NCI-H1417 (cell line): ENCODE measurements at places on chromosomes 11 and 22.

DNA sequence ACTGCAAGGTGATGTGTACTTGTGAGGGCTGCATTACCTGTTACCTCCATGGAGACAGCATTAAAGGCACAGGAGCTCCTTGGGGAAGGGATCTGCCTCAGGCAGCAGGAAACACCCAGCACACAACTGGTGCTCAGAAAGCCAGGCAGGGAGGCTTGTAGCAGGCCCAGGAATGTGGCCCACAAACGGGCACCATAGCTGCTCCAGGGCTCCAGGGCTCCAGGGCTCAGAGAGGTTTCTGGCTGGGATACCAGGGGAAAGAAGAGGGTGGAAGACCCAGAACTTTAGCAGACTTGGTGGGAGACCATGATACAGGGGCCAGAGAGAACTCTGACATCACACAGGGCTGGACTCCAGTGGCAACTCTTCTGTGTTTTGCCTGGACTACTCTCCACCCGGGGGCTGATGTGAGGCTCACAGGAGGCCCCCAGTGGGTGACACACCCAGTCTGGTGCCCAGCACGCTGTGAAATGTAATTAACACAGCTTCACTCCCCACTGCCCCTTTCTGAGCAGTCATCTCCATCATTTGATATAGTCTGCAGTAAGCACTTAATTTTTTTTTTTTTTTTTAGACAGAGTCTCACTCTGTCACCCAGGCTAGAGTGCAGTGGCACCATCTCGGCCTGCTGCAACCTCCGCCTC is 14.7 kb upstream of the SULT4A1 start:
- no peak for DNase-seq

DNA sequence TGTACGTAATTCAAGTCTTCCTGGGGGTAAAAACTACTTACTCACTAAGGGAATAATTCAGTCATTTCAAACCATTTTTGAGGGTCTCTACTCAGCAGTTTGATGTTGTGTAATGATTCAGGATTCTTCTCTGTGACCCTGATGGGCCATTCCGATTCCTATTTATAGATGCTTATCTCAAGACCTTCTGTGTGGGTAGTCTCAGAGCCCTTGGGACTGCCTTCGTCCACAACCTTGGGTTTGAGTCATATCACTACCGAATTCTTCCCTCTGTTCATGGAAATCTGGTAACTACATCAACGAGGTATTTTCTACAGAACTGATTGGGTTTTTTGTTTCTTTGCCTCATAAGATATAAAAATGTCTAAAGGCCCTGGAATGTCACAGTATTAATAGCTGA is 14.3 kb upstream of the CBX6 start:
- DNase-seq = no peak

- DNase-seq = no peak
Observed at GRCh38 chr22:17492247-17492646, 71.1 kb upstream of the SLC25A18 start.

DNA sequence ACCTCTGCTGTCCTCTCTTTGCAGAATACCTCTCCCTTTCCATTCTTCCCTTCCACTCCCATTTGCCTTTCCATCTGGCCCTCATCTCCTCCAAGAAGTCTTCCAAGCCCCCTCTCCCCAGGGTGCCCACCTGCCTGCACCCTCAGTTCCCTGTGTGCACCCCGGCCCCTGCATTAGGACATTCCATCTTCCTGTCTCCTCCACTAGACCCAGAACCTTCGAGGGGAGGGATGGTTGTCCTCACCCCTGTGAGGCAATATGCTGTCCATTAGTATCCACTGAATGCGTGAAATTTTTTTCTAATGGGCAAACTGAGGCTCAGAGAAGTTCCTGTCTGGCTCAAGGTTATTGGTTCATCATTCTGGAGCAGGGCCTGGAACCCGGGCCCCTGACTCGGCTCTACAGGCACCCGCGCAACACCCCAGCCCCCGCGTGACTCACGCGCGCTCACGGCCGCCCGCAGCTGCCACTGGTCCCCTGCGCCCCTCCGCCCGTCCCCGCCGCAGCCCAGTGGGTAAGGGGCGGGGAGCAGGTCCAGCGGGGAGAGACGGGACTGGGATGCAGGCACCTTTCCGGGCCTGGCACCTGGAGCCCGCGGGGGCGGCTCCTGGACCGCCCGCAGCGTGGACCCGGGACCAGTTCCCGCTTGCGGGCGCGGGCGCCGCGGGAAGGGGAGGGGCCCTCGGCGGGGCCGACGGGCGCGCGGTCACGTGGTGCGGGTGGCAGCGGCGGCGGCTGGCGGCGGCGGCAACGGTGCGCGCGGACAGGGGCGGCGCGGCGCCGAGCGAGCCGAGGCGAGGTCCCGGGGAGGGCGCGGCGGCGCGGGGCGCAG is 7.0 kb downstream of the SEPTIN3 start:
- DNase-seq = peak; percentile 24

GRCh38 chr11:43508511-43508918 is 149.8 kb downstream of the TTC17 start:
- no peak for DNase-seq

DNA sequence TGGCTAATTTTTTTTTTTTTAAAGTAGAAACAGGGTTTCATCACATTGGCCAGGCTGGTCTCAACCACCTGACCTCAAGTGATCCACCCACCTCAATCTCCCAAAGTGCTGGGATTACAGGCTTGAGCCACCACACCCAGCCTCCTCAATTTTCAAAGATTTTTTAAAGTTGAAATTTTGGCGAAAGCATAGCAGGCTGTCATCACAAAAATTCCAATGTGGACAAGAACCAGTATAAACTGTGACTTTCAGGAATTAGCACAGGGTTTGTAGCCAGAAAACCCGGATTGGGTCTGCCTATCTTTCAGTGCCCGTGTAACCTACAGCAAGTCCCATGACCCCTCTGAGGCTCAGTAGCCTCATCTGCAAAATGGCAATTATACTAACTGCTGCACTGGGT is 80.2 kb downstream of the SGSM3 start:
- no peak for DNase-seq

GRCh38 chr11:47215366-47215910 is 664 bp downstream of the DDB2 start:
- DNase-seq = no peak

GRCh38 chr11:19845626-19846025 is 133.0 kb downstream of the NAV2 start:
- DNase-seq = no peak

DNA sequence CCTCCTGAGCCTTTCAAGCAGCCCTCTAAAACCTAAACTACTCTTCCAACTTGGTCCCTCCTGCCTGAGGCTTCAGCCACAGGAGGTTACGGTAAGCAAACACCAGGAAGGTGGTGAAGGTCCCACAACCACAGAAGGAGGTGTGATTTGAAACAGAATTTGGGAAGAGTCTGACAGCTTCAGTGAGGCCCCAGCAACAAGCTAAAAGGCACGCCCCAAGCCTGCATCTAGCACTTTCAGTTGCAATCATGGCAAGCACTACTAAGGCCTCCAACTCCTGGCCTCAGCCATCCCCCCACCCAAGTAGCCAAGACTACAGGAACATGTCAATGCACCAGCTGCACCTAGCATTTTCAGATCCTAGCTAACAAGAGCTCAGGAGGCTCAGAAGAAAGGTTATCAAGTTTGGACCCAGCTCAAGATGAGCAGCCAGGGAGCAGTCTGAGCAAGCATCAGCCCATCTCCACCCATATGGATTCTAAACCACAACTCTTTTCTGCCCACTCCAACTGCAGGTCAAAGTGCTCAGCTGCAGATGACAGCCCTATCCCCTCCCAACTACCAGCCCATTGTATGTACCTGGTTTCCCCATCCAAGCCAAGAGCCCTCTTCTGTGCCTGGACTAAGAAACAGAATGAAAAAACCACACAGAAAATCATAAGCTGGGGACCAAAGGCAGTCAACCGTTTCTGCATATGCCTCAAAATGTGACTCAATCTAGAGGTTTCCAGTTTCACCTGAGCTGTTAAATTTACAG is 10.4 kb upstream of the AHNAK start:
- no peak for DNase-seq

DNA sequence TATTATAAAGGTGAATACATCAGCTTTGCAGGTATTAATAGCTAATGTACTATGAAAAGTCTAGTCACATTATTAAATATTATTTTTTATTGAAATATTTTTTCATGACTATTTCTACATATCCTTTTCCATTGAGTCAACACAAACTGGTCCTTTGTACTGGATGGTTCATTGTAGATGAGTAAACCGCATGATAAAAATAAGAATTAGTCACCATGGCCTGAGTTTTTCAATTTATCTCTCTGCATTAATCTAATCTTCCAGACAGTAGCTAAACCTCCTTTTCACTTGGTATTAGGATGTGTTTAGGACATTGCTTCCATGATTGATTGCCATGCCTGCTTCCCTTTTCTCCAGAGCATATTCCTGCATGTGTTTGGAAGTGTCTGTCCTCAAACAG is 439.4 kb upstream of the ARHGAP42 start:
- no peak for DNase-seq

GRCh38 chr11:78733031-78733430 is 158.4 kb upstream of the NARS2 start:
- no peak for DNase-seq
